Stimulated activated CD4-positive, alpha-beta T cell treated with anti-CD3 and anti-CD28 coated beads, Interleukin-1b, Interleukin-23, amount 100 ng/mL, for 1 hour (primary cell): ENCODE measurements at places on chromosomes 11 and 22.

- DNase-seq = no peak
Measured at GRCh38 chr11:93663021-93663420, 1.5 kb downstream of the CEP295 start.

DNA sequence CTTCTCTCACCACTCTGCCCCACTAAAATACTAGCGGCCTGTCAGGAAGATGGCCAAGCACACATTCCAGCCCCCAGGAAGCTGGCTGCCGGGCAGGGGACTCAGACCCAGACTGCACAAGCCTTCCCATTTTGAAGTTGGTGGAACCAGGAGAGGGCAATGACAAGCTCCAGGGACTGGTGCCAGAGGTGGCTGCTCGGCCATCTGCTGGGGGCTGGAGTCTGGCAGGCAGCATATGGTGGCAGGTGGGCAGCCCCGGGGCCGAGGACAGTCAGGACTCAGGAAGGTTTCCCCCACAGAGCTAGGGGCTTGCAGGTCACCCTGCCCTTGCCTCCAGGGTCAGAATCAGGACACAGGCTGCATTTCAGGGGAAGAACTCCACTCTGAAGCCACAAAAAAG, 22.6 kb downstream of the KCNJ5 start:
- no peak for DNase-seq

DNA sequence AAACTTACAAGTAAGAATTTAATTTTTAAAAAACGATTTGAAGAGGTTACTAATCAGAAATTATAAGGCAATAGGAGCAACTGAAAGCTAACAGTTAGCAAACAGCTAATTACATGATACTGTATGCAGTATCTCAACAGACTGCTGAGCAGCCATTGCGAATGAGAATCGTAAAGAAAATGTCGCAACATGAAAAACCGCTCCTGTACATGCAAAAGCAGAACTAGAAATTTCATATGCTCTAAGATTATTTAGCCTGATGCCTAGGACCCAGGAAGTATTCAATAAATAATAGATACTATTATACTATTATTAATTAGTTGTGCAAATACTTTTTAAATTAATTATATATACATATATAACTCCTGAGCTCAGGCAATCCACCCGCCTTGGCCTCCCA, 48.7 kb upstream of the EP300 start:
- DNase-seq = no peak

DNA sequence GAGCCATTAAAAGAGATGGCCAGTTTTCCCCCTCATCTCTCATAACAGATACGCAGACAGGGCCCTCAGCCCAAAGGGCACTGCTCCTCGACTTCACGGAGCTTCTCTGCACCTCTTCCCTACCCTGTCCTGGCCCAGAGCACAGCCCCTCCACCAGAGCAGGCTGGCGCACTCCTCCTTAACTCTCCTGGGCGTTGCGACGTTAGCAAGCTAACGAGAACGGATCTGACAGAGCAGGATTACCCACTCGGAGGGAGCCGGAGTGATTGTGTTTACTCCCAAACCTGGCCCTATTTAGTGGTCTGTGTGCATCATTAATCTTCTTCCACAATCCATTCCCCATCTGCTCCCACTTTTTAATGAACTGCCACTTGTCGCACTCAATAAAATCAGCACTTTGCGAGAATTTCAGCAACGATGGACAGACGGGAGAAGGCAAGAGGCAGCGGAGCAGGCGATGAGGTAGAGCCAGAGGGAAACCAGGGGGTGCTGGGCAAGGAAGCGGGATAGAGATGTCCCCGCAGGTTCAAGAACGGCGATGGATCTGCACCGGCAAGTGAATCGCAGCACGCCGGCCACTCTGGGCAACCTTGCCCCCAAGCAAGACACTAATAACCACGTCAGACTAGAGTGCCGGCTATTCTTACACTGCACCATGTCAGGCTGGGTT, 159.4 kb downstream of the BUD13 start:
- no peak for DNase-seq

DNA sequence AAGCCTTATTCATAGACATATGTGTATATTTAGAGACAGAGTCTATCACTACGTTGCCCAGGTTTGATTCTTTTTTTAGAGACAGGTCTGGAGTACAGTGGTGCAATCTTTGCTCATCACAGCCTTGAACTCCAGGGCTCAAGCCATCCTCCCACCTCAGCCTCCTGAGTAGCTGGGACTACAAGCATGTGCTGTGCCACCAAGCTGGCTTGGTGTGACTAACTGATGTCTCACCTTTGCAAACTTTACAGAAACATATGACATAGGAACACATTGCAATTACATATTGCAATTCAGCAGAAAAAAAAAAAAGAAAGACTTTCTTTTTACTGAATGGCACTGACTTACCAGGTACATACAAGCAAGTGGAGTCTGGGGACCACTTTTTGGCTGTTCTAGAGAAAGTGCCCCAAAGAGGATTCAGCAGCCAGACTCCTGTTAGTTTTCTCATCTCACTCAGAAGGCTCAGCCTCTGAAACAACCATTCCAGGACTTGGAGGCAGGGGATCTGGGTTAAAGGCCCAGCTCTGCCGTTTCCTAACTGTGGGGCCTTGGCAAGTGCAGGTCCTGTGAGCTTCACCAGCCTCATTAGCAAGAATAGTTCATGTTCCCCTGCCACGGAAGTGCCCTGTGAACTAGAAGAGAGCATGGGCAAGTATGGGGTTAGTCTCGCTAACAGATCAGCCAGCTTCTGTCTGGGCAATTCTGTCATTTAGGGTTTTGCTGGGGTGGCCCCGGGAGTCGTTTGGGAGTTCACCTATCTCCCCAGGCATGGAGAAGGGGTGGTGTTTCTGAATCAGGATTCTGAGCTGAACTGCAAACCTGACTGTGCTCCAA, 11.3 kb upstream of the NFAM1 start:
- DNase-seq = no peak

- no peak for DNase-seq
Measured at GRCh38 chr11:30006876-30007275, 10.0 kb downstream of the KCNA4 start.

DNA sequence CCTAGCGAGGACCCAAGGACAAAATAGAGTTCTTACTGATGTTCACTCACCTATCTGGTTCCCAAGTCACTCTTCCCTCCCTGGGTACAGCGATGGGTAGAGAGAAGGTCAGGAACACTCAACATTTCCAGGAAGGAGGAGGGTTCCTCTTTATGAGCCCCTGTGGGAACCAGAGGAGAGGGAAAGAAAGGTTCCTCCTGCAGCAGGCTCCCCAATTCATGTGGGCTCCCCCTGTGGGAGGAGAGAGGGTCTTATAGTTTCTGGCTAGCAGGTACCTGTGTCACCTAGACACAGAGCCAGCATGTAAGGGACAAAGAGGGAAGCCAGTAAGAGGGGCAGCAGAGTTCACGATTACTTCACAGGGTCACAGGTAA, 93.5 kb downstream of the DBX1 start:
- DNase-seq = no peak

DNA sequence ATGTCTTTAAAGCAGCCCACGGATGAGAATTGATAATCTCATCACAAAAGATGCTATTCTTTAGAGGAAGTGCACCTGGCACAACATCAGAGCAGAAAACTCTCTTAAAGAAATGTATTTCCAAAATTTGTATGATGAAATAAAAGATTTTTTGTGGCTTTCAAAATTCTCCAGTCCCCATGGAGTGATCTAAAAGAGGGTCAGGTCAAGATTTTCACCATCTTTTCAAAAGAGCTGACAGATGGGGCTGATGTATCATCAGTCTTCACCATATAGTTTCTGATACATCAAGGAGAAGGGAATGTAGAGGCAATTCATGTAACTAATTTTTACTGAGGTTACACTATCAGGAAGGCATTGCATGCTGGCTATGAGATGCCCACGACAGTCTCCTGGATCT, 11.7 kb downstream of the ME3 start:
- DNase-seq = no peak

GRCh38 chr11:14748090-14748489, 104.5 kb downstream of the PDE3B start:
- no peak for DNase-seq

DNA sequence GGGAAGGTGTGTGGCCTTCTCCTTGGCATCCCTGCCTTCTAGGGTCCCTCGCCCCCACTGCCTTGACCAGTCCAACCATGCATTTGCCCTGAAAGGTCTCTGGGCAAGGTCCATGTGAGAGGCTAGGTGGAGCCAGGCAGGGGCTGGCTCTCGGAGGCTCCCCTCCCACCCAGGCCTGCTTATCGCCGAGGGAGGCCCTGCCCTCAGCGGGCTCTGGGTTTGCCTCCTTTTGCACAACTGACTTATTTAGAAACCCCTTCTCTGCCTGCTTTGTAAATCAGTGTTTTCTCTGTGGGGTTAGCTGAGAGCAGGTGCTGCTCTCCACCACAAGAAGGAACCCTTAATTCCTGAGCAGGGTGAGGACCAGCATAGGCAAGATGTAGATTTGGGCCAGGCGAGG, 47.7 kb downstream of the CD82 start:
- no peak for DNase-seq

GRCh38 chr11:62020661-62021060, 53.2 kb upstream of the FTH1 start:
- no peak for DNase-seq

- no peak for DNase-seq
Measured at GRCh38 chr11:91219535-91219934, 996.7 kb upstream of the CHORDC1 start.

DNA sequence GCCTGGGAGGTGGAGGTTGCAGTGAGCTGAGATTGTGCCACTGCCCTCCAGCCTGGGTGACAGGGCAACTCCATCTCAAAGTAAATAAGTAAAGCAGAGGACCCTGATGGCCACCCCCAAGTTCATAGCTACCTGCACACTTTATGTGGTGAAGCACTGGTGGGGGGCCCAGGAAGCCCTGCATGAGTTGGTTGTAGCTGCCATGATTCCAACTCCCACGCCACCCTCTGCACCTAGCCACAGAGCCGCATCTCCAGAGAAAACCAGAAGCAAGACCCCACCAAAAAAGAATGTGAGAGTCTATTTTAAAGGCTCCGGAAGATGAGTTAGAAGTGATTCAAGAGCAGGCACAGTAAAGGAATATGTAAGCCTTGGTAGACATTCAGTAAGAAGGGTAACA, 20.4 kb upstream of the TMA7B start:
- no peak for DNase-seq
